RPMI7951 (cell line): ENCODE measurements at places on chromosomes 7 and 10.

- no peak for DNase-seq
These were observed 58.8 kb upstream of the ADGRA1 start for GRCh38 chr10:133028956-133029355.

GRCh38 chr10:58014436-58014835 lies 253.3 kb downstream of the IPMK start:
- DNase-seq = no peak

- DNase-seq = no peak
These were observed 491 bp upstream of the SLC37A3 start for GRCh38 chr7:140398821-140399220.

GRCh38 chr10:124849111-124849773 lies 47.6 kb downstream of the ABRAXAS2 start:
- DNase-seq = no peak

DNA sequence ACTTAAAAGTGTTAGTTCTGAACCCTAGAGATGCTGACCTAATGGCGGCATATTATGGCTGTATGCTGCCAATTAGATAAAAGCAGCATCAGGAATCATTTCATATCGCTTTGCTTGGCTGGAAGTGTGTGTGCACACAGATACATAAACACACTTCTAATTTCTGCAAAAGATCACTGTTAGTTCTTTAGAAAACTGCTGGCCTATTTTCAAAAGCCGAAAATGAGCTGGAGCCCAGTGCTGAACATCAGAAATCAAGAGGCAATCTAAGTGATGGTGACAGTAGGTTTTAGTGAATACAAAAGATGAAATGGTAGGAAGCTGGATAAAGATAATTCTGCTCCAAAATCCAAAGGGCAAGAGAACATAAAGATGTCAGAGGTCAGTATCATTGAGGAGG lies 745.8 kb upstream of the LRRTM3 start:
- DNase-seq = no peak

- DNase-seq = no peak
These were observed 194.4 kb downstream of the POU6F2 start for GRCh38 chr7:39172137-39172536.

DNA sequence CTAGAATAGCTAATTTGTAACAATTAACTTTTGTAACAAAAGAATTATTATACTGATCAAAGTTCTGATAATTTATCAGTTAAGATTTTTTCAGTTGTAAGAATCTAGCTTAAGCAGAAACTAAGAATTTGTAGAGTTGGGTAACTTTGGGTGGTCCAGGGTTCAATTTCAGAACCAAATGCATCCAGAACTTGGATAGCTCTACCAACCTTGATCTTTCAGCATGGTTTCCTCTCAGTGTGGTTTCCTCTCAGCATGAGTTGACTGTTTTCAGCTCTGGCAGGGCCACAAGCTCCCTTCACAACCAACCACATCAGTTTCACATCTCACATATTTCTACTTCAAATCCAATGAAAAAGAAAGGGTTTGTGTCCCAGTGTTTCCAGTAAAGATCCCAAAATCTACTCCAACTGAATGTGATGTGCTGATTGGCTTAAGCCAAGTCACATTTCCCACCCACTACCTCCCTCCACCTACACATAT lies 3.3 kb upstream of the FAS start:
- DNase-seq = no peak

- no peak for DNase-seq
These were observed 66.7 kb downstream of the PRKG1 start for GRCh38 chr10:51141010-51141409.

DNA sequence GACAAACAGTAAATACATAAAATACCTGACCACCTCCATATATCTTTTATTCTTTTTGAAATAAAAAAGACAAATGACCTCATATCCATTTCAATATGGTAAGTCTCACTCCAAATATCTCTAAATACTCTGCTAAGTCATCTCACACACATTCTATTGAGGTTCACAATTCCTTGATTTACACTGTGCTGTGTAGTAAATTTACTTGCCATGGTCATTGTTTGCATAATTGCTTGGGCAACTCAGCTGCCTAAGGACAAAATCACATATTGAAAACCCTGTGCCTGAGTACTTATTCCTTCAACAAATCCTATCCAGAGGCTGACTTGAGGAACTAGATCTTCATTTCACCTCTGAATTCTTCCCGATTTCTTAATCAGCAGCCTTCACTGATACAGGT lies 176.4 kb downstream of the THSD7A start:
- DNase-seq = no peak

- no peak for DNase-seq
These were observed 705.6 kb upstream of the GALNT17 start for GRCh38 chr7:70426249-70426880.

GRCh38 chr7:83798489-83798888 lies 149.6 kb upstream of the SEMA3E start:
- no peak for DNase-seq

- no peak for DNase-seq
These were observed 40.1 kb downstream of the ALDH18A1 start for GRCh38 chr10:95616446-95616845.

DNA sequence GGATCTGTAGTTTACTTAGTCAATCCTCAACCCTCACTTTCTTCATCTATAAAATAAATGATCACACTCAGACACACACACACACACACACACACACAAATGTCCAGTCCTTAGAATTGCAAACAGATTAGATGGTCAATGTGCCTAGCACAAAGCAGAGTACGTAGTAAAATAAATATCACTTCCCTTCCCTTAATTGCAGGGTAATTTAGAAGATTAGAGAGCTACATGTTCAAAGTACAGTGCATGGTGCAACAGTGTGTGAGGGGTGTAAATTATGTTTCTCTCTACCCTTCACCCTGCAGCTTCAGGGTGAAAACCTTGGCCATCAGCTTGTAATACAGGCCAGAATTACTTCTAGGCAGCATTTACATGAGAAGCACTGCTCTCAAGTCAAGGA lies 187.0 kb upstream of the GHITM start:
- DNase-seq = no peak

DNA sequence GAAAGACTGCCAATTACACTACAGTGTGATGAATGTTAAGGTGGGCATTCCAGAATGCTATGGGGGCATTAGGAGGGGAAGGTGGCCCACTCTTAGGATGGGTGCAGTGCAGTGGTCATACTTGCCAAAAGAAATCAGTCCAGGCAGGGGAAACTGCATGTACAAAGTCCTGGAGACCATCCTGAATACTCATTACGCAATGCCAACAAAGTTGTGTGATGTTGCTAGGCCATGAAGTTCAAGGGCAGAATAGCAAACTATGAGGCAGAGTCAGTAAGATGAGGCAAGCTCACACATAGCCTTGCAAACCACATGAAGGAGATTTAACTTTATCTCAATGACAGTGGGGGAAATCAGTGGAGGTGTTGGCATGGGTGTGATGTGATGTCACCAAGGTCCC lies 49.8 kb upstream of the SLC35B4 start:
- DNase-seq = no peak

GRCh38 chr7:115410972-115411686 lies 489.2 kb downstream of the MDFIC start:
- no peak for DNase-seq

GRCh38 chr10:73991884-73992245 lies 6.1 kb upstream of the VCL start:
- peak; percentile 48 for DNase-seq

GRCh38 chr10:94218493-94219183 lies 144.1 kb downstream of the NOC3L start:
- no peak for DNase-seq

- DNase-seq = no peak
These were observed 221.5 kb upstream of the GHITM start for GRCh38 chr10:83917537-83918506.

GRCh38 chr7:143049362-143049761 lies 2.8 kb upstream of the OR6V1 start:
- no peak for DNase-seq

- DNase-seq = no peak
These were observed 587.5 kb upstream of the MGMT start for GRCh38 chr10:128879441-128880140.
